ENCODE measurements at places on chromosomes 7 and 10.

DNA sequence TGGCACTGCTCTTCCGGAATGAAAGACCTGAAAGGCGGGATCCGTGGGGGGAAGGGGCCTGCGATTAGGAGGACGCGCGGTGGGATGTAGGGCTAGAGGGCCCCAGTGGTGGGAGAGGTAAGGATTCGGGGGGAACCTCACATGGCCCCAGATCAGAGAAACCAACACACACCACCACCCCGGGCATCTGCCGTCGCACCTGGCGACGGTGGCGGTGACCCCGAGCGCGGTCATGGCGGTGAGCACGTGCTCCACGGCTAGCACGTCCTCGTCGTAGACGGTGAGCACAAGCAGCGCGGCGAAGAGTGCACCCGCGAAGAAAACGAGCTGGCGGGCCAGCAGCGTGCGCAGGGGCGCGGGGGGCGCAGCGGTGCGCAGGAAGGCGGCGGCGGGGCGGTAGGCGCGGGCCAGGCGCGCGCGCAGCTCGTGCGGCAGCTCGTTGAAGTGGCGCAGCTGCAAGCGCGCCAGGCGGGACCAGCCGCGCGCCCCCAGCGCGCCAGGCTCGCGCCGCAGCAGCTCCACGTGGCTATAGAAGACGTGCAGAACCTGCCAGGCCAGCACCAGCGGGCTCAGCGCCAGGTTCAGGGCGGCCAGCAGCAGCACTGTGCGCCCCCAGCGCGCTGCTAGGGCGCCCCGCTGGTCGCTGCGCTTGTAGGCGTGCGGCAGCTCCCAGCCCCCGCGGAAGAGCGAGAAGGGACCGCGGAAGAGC, 5.7 kb downstream of the ATG9B start:
- DNase-seq = no peak

GRCh38 chr10:91634246-91634645, 1.4 kb upstream of the PPP1R3C start:
- DNase-seq = no peak

DNA sequence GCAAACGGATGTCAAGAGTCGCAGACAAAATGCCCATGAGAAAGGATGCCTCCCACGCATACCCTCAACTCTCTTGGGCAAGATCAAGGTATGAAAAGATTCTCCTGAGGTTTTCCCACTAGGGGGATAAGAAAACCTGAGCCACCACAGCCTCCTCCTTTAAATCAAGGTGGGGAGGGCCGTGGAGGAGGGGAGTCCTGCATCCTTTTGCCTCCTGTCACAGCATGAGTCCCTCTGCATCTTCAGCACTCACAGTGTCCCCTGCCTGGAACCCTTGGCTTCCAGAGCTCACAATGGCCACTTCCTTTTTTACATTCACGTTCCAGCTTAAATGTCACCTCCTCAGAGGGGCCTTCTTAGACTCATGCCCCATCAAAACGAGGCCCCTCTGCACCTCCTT, 207.6 kb downstream of the GLI3 start:
- DNase-seq = no peak

DNA sequence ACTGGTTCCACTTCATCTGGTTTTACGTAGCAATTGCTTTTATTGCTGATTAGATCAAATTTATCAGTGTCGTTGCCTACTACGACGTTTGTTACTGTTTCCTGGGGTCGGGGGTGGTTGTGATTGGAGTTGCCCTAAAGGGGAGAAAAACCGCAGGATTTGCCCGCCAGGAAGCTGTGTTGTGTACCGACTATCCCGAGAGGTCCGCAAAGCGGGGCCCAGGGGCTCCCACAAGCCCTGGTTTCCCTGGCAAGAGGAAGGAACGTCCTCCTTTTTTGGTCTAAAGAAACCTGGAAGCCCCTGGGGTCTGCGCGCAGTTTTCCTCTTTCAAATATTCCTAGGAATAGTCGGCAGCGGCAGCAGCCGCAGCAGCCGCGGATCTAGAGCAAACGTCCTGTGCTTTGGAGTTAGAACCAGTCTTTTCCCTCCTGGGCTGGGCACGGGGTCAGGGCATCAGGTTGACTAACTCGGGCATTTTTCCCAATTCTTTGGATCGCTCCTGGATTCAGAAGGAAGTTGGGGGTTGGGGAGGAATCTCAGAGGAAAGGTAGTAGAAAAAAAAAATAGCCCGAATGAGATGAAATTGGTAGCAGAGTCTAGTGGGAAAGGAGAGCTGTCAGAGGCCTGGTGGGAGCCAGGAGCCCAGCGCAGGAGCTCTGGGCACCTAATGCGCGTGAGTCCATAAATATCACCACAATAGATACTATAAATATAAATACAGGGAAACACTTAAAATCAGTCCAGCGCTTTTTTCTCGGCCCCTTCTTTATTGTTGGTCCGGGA, 4.6 kb downstream of the VAX1 start:
- no peak for DNase-seq

DNA sequence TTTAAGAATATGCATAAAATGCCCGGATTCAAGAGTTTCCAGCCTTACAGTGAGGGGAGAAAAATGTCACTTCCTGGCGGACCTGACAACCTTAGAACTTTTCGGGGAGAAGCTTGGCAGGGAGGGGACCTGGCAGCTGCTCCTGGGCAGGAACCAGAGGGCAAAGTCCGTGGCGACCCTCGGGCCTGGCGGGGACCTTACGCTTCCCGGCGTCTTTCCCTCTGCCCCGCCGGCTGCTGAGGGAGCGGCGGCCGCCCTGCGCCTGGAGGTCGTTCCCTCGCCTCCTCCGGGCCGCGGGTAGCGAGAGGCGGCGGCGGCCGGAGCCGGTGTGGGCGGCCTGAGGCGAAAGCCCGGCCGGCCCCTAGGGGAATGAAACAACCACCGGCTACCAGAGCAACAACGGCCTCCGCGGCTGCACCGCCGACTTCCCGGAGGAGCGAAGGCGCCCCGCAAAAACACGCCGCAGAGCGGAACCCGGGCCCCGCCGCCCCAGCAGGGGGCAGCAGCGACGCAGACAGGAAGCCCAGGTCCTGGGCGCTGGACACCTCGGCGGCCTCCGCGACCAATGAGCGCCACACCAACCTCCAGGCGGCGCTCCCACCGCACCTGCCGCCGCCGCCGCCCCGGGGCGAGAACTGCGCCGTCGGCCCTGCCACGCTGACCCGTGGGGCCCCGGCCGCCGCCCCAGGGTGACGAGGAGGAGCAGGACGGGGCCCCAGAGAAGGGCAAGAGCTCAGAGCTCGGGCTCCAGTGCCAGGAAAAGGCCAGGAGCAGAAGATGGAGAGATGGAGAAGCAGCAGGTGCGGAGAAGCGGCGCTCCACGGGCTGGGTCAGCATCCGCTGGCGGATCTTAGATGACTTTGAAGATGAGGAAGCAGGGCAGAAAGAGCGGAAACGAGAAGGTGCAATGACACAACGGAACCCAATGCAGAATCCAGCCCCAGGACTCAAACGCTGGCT, 10.5 kb upstream of the ACSM6 start:
- peak; percentile 57 for DNase-seq

DNA sequence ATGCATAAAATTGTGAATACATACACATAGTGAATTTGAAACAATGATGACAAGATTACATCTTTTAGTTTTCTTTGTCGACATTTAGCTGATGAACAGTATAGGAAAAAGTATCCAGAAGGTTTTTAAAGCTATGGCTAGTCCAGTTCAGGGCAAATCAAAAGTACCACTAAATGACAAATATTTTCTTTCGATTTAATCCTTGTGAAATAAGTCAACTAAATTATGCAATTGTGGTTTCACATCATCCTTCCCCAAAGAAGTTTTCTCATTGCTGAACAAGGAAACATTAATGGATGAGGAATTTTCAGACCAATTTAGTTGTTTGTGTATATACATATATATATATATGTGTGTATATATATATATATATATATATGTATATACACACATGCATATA, 774.0 kb downstream of the DNAJB9 start:
- no peak for DNase-seq

GRCh38 chr10:42623929-42624328, 14.4 kb downstream of the ZNF33B start:
- DNase-seq = no peak

- no peak for DNase-seq
These were observed 757.0 kb upstream of the C7orf33 start for GRCh38 chr7:147833557-147833956.

GRCh38 chr10:109902992-109903947, 20.0 kb downstream of the XPNPEP1 start:
- DNase-seq = no peak

DNA sequence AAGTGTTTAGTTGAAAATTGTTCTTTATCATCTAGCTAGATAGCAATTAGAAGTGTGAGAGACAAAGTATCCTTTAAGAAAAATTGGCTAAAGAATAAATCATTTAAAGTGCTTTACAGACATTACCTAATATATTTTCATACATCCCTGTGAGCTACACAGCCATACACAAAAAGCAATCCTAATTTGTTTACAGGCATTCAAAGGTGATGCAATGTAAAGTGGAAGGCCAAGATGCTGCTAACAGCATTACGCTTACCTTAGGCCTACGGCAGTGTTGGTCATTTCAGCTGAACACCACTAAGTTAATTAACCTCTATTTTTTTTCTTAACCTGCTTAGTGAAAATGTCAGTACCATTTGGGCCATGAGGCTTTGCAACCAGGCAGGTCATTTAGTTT, 10.7 kb upstream of the CASD1 start:
- DNase-seq = no peak

DNA sequence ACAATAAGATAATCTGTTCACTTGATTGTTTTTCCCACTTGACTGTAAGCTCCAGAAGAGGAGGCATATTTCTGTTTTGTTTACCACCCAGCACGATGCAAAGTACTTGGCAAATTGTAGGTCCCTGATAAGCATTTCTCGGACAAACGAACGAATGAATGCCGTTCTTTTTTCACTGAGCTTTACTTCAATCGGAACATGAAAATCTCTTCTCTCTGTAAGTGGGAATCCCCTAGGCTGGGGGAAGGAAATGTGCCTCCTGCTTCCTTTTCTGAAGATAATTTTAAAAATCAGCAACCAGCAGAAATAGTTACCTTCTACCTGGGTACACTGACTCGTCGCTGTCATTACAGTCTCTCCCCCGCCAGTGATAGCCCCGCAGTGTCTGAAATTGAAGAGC, 102.9 kb downstream of the AOAH start:
- DNase-seq = no peak

- no peak for DNase-seq
These were observed 12.5 kb upstream of the POM121L12 start for GRCh38 chr7:53022893-53023292.

- DNase-seq = no peak
These were observed 88.7 kb downstream of the HIP1 start for GRCh38 chr7:75650062-75650461.

DNA sequence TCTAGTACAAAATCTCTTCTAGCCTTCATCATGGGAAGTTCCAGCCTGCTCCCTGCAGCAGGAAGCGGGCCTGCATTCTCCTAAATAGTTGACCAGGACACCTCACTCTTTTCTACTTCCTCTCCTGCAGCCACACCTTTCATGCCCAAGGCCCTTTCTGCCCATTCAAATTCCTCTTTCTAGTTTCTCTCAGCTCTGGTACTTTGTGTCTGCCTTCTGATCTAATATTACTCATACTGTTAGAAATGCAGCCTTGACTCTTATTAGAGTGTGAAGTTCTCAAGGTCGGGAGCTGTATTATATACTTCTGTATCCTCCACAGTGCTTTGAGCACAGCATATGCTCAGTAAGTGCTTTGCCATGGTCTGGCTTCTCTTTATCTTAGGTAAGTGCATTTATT, 103.1 kb downstream of the PRKCQ start:
- no peak for DNase-seq

GRCh38 chr7:45238806-45239205, 81.2 kb downstream of the RAMP3 start:
- DNase-seq = no peak

DNA sequence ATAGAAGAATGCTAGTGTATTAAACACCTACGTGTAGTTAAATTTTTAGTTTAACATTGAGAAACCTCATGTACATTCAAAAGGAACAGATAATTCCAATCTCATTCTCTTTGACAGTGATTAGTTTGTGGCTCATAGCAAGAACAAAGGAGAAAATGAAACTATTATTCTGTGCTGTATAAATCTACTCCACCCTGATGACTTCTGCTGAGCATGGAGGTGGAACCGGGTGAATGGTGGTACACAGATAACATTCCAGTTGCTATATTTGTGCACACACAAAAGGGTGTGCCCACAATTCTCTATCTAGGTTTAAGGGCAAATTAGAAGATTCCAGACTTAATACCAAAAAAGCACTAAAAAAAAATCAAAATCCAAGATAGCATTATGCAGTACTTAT, 17.0 kb upstream of the RALA start:
- no peak for DNase-seq

DNA sequence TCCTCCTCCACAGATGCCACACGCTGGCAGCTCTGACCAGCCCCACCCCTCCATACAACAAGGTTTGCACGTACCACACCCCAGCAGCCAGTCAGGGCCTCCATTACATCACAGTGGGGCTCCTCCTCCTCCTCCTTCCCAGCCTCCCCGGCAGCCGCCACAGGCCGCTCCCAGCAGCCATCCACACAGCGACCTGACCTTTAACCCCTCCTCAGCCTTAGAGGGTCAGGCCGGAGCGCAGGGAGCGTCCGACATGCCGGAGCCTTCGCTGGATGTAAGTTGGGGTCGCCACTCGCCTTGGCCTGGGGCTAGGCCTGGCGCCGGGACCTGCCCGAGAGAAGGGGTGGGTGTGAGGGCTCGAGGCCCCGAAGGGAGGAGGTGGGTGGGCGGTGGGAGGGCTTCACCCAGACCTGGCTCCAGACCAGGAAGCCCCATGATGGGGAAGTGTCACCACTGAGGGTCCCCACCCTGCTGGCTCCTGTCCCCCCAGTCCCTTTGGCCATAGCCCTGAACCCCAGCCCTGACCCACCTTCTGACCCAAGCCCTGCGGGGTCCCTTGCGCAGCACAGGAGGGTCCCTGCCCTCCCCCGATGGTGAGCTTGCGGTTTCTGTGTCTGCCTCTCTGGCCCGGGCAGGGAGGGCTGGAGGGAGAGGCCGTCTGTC, 36.2 kb upstream of the PPIF start:
- DNase-seq = no peak

- no peak for DNase-seq
These were observed 23.7 kb upstream of the PRKAG2 start for GRCh38 chr7:151900591-151900985.

- DNase-seq = peak; percentile 63
These were observed 4.6 kb downstream of the SHOC2 start for GRCh38 chr10:110923856-110924493.
